ENCODE measurements at places on chromosomes 4 and X.
A peak's percentile ranks its signal among the peaks of the same experiment; 100 is the strongest.

DNA sequence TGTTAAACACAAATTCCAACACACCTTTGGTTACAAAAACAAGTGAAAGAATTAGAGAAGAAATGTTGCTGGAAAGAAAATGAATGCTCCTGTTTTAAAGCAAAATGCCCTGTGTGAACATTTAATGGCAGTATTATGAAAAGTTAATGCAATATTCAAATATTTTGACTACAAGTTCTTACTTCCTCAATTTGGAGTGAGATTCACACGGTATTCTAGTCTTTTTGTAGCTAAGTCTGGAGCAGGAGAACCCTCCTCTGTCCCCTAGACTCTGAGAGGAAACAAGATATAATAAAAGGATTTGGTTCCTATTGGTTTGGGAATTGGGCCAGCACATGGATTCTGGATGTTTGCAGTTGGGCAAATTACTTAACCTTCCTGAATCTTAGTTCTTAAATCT lies 12.7 kb downstream of the MAD2L1 start:
- ATAC-seq = no peak

- ATAC-seq = no peak
Measured at GRCh38 chr4:85701861-85702321, 226.9 kb downstream of the ARHGAP24 start.

GRCh38 chr4:128232719-128233118 lies 54.9 kb downstream of the PGRMC2 start:
- ATAC-seq = no peak

GRCh38 chrX:7147413-7147977 lies at the start of gene STS:
Gene STS, plus strand, starts transcription at chrX:7147712. Its CDS starts 105,488 bp downstream, at chrX:7253200.
- ATAC-seq = peak; percentile 76

DNA sequence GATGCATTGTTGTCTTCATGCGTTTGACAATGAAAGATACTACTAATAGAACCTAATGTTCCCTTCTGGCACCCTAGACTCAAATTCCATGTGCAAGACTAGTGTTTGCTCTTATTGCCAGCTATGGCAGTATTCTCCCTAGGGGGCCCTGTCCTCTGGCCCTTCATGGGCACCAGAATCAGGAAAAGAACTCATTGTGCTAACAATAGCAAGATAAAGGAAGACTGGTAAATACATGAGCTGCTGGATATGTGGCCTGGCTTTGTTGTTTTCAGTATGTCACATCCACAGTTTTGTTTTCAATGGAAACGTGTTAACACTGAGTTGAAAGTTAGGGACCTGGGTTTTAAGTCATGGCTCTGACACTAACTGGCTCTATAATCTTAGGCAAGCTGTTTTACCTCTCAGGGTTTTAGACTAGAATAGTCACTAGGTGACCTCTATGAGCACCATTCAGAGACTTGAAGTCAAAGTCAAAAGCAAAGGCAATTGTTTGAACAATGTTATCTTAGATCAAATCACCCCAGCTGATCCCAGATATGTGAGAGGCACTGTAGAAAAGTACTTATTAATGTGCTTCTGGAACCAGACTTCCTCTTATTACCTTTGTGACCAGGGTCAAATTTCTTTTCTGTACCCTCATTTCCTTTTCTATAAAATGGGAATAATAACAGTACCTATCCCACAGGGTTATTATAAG lies 253.7 kb upstream of the DIAPH2 start:
- ATAC-seq = no peak

DNA sequence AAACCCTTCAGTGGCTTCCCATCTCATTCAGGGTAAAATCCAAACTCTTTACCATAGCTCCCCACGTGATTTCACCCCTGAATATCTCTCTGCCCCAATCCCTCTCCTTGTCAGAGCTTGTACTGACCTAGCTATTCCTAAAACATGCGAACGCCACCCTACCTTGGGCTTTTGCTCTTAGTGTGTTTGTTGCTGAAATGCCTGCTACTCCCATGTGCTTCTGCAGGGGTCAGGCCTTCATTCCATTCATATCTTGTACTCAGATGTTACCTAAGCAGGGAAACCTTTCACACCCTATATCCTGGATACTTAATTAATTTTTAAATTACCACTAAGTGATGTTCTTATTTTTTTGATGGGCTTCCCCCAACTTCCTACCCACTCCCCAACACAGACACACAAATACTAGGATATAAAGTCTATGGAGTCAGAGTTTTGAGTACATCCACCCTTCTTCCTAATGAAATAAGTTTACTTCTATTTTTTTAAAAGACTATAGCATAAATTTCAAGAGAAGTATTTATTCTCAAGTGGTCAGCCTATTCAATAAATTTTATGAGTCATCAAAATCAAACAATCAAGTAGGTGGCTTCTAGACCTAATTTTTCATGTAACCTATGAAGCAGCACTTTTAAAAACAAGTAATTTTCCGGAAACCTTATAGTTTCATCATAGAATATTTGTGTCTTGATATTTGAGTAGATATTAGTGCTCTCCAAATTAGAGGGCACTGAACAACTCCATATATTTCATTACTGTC lies 189.4 kb downstream of the RAPGEF2 start:
- no peak for ATAC-seq

DNA sequence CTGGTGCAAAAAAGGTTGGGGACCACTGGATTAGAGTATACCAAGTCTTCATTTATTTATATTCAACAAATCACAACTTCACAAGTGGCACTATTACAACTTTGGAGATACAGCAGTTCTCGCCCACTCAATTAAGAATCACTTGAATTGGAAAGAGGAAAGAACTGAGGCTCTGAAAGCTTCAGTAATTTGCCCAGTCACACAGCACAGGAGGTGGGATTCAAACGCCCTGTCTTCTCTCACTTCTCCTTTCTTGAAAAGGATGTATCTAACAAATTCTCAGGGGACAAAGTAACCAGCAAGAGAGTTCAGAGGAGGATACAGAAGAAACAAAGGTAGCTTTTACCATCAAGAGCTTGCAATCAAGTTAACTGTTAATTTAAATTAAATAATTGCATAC lies 12.4 kb downstream of the SMIM14 start:
- ATAC-seq = no peak

All from gastroesophageal sphincter (tissue), 4 donors.